Lung (tissue), 17 donors: ENCODE measurements at places on chromosomes 4 and X. TPM values are rescaled to one million over a fixed set of nuclear protein-coding genes. Genes with fewer than 3 reads are reported as not detected.

GRCh38 chr4:146930673-146931072 lies 15.0 kb downstream of the TTC29 start:
- no peak overlapping the region for H3K27ac ChIP-seq
- no peak overlapping the region for H3K4me3 ChIP-seq
- H3K36me3 ChIP-seq: no peaks in the 10 kb centered on the region
- no peaks in the 10 kb centered on the region for H3K4me1 ChIP-seq
- no peaks in the 10 kb centered on the region for H3K27me3 ChIP-seq
- no peak for DNase-seq

DNA sequence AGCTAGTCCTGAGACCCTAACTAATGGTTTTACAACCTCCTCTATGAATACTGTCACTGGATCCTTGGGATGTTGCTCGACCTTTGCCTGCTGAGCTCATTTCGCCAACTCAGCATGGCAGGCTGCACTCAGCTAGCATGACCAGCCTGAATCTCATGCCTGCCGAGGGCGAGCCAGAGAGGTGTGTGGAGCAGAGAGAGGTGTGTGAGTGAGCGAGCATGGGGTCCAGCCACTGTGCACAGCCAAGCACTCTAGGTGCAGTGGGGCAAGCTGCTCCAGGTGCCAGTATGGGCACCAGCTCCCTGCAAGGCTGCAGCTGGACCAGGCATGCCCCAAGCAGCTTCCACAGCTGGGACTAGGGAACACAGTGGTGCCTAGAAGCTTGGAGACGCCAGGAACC lies 410.9 kb downstream of the PCDH10 start:
- H3K27me3 ChIP-seq: no peaks in the 10 kb centered on the region
- no peaks in the 10 kb centered on the region for H3K4me1 ChIP-seq
- H3K36me3 ChIP-seq: no peaks in the 10 kb centered on the region
- DNase-seq: no peak

DNA sequence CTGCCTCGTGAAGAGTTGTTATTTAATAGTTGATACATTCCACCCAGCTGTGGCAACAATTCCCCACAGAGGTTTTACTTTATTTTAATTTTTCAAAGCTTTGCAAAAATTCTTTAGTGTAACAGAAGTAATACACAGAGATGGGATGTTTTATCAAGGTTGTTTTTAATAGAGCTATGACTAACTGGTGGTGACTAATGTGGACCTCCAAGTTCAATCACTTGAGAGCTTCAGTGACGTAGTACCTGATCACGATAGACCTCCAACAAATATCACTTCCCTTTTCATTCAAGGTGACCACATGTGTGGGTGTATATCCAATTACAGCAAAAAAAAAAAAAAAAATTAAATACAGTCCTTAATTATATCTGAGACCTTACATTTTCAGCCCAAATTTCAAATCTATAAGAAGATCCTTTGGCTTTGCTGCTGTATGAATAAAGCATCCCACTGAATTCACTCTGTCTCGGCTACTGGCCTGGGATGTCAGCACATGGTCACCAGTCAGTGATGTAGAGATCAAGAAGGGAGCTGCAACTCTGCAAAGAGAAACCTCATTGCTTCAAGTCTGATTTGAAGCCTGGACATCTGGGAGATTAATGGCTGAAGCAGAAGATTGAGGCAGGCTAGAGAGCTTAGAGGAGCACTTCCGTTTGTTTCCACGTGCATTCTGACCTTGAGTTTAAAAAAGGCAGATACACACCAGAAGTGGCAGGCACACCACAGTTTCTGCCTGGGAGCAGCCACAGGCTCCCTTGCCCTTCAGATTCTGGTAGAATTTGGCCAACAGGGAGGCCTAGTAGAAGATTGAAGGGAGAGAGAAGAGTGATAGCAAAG lies 345.9 kb upstream of the NOCT start:
- no peaks in the 10 kb centered on the region for H3K27me3 ChIP-seq
- H3K4me1 ChIP-seq: peaks cover 7% of the 10 kb centered on the region
- no peak overlapping the region for H3K4me3 ChIP-seq
- H3K36me3 ChIP-seq: no peaks in the 10 kb centered on the region
- no peak overlapping the region for H3K27ac ChIP-seq

DNA sequence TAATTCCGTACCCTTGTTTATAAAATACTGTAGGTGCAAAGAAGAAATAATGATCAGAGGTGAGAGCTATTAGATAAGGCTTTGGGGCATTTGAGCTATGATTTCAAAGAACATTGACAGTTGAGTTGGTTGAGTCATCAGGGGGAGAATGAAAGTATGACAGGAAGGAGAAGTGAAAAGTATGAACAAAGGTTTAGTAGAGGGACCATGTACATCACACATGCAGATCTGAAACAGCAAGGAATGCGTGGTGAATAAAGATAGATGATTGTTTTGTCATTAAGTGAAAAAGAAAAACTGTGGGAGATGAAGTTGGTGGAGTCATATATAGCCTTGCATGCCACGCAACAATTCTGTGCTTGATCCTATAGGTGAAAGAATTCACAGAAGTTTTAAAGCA lies 163.1 kb downstream of the ARAP2 start:
- no peaks in the 10 kb centered on the region for H3K36me3 ChIP-seq
- H3K27me3 ChIP-seq: no peaks in the 10 kb centered on the region
- H3K27ac ChIP-seq: no peak overlapping the region
- DNase-seq: no peak

Gene RASL11B
- total RNA-seq: 1.0 TPM

Gene EVC
- 23.2 TPM for total RNA-seq

DNA sequence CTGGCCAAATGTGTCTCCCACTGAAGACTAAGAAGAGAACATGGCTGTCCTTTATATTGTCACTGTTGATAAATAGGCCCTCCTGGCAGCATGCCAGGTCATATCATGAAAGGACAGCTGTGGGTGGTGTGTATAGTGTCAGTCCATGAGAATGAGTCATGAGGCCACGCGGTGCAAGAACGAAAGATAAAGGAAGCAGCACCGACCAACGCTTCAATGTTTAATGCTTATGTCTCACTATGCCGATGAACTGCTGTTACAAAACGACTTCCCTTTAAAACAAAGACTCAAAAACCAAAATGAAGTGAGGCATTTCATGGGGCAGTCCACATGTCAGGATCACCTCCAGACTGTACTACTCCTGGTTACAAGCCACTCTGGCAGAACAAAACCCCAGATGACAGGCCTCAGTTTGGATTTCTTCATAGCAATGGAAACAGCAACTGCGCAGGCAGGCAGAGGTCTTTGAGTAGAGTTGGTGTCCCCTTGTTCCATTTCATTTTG lies 5.2 kb upstream of the TCEANC start:
- no peaks in the 10 kb centered on the region for H3K36me3 ChIP-seq
- H3K4me3 ChIP-seq: no peak overlapping the region
- DNase-seq: peak; percentile 77
- peak overlapping the region; percentile 69 for H3K27ac ChIP-seq
